ENCODE measurements at places on chromosomes 3 and 15.

DNA sequence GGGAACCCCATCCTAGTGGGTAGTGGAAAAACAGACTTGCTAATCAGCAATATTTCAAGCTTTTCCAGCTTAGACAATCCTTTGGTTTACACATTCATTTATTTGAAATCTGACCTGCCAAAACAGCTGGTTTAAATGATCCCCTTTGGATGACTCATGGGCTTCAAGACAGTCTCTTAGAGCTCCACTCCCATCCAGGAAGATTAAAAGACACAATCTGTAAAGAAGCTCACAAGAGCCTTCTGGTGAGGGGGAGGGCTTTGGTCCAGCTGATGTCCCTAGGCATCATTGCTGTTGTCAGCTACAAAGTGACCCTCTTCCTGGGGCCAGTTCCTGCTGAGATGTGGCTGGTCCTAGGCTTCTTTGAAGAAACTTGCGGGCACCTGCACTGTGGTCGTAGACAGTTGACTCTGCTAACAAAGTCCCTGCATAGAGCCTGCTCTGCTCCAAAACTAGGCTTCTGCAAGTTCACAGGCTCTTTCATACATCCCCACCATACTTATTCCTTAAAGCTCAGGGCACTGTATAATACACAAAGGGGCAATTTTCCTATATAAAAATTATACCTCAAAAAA lies 73.7 kb downstream of the IGSF11 start:
- no peak for DNase-seq

DNA sequence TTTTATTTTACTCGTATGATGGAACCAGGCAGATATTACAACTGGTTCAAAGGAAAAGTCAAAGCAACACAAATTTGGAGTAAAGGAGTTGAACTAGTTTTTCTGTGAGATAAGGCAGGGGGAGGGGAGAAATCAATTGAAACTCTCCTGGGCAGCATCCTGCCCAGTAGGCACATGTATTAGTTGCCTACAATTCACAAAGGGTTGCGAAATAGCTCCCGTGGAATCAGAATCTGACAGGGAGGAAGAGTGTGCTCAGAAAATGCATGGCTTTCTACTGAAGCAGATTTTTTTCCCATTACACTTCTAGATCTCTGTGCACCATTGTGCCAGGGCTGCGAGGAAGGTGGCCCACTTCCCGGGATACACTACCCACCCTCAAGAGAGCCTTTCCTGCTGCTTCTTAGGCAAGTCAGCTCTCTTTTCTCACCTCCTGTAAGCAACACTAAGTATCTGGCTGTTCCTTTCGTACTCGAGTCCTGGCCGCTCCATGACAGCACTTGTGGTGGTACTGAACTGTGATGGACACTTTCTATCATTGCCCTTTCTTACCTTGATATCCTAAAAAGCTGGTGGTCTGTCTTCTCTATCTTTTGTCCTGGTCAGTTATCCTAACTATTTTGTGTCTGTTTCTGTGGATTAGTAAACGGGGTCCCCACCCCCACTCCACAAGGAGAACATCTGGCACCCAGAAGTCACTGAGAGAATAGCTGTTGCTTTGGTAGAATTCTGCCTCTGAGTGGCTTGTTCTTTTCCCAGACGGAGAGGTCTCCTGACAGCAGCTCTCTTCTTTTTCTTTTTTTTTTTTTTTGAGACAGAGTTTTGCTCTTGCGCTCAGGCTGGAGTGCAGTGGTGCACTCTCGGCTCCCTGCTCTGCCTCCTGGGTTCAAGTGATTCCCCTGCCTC lies 74.8 kb downstream of the RPL39L start:
- DNase-seq: no peak

DNA sequence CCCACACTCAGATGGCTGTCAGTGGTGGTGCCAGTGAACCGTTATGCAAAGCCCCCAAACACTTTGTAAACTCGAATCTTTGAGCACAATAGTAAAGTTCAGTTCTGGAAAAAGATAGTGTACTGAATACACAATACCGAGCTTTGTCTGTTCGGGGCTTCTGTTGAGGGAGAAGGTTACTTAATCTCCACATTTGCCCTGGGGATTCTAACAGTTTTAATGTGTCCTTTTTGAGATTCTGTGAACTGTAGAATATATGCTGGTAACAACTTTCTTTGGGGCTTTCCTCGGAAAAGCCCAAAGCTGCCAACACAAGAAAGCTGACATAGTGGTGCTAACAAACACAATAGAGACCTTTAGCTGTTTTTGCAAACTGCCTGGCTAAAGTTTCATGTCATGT lies 686.5 kb downstream of the ROBO1 start:
- no peak for DNase-seq

GRCh38 chr3:184611607-184612281 lies 50.2 kb downstream of the EPHB3 start:
- DNase-seq: no peak

DNA sequence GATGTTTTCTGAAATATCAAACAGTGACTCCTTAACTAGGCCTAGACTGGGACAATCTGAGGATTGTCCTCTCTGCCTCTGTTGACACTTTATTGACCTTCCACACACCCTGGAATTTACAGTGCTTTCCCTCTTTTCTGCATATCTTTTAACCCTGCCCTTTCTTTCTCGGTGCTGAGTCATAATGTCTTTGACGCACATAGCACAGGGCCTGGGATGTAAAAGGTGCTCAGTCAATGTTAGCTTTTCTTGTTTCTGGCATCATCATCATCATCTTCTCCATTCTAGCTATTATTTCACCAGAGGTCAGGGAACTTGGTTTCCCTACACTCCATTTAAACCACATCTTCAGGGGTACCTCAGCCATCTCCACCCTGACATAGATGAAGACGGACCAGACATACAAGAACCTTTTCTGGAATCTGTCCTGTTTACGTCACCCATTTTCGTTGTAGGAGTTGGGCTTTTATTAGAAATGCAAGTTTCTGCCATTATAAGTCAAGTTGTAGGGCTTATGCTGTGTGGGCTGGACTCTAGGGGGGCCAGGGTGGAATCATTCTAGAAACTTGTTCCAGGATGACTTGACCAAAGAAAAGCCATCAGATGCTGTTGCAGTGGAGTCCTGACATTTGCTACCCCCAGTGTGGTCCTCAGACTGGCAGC lies 46.6 kb downstream of the ZBTB38 start:
- peak; percentile 14 for DNase-seq

- no peak for DNase-seq
These were observed 238.0 kb downstream of the XXYLT1 start for GRCh38 chr3:195032955-195033354.
